ENCODE measurements at places on chromosomes 6 and 20.

GRCh38 chr20:39800548-39800947 lies 838.4 kb downstream of the DHX35 start:
- no peak for DNase-seq

DNA sequence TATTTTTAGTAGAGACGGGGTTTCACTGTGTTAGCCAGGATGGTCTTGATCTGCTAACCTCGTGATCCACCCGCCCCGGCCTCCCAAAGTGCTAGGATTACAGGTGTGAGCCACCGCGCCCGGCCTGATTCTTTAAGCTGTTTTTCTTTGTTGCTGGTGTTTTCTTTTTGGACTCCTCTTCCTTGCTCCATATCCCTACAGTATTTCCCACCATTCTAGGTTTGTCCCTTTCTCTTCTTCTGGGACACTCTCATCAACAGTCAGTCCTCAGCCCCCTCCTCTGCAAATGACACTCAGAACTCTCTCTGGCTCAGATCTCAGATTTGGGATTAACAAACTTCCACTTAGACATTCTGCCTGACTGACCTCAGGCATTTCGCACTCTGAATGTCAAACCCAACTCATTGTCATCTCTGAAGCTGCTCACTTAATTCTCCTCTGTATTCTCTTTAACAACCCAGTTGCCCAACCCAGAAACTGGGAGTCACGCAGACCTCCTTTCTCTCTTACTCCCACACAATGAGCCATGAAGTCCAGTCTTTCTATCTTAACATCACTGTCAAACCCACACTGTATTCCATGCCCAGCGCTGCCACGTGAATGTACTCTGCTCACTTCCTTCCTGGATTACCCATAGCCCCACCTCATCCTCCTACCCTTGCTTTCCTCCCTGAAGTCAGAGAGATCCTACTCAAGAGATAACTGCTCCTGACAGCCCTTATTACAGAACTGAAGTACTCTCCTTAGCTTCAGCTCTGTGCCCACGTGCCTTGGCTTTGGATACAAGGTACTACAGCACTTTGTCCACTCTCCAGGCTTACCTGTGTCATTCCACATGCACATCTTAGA lies 2.6 kb downstream of the MPIG6B start:
- no peak for DNase-seq

DNA sequence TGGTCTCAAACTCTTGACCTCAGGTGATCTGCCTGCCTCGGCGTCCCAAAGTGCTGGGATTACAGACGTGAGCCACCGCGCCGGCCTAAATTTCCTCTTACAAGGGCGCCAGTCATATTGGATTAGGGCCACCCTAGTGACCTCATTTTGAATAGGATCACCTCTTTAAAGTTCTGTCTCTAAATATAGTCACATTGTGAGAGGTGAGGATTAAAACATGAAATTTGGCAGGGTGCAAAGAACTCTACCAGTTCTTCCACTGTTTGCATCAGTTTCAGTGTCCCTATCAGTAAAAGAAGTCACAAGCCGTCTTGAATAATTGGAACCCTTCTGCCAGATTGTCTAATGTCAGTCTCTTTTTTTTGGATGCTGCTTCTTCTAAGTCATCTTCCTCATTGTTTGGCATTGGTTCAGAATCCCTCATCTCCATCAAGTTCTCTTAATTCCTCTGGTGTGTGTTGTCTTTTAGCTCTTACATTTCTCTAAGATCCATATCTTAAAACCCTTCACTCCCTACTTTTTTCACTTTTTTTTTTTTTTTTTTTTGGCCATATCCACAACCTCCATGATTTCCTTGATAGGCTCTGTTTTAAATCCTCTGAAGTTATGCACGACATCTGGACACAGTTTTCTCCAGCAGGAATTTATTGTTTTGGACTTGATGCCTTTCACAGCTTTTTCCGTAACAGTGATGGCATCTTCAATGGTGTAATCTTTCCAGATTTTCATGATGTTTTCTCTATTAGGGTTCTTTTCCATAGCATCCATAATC lies 56.8 kb downstream of the NCOA3 start:
- DNase-seq, result no peak

- no peak for DNase-seq
Observed at GRCh38 chr6:74404366-74404765, 708.4 kb downstream of the CD109 start.

GRCh38 chr6:148518511-148519156 lies 176.0 kb downstream of the SASH1 start:
- no peak for DNase-seq

GRCh38 chr20:47459344-47460073 lies 42.2 kb upstream of the NCOA3 start:
- DNase-seq, result no peak

GRCh38 chr6:16704401-16705045 lies 56.7 kb downstream of the ATXN1 start:
- no peak for DNase-seq

- no peak for DNase-seq
Observed at GRCh38 chr6:35544769-35545361, 32.2 kb upstream of the TULP1 start.

DNA sequence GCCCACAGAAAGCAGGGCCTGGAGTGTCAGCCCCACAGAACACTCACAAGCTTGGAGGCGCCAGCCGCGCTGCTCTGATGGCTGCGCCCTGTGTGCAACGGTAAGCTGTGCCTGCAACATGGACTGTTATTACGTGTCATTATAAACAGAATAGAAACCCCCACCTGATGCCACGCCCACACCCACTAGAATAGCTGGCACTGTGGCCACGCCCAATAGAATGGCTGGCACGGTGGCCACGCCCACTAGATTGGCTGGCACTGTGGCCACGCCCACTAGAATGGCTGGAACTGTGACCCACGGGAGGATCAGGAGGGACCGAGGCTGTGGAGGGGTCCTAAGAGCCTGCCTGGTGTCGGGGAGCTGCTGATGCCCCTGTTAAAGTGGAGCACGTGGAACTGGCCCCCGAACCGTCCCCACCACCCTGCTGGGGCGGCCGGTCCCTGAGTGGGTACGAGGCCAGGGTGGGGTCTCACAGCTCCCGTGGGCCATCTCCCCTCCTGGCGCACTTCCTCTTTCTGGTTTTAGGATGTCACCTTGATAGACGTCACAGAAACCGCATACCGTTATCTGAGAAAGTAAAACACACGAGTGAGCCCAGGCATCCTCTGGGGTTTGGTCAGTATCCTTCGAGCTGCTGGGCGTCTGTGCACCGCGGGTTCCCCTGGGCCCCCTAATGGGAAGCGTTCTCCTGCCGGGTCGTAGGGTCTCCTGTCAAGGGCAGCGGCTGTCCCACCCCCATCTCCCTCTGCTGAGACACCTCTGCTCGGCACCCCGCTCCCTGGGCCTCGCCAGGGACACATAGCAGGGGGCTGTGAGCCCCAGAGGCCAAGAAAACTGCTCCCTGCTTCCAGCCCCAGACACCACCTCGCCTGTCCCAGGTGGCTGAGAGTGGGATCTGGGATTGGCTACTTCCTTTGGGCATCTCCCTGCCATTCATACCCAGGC lies 25.4 kb downstream of the SLC17A9 start:
- DNase-seq, result peak; percentile 89

DNA sequence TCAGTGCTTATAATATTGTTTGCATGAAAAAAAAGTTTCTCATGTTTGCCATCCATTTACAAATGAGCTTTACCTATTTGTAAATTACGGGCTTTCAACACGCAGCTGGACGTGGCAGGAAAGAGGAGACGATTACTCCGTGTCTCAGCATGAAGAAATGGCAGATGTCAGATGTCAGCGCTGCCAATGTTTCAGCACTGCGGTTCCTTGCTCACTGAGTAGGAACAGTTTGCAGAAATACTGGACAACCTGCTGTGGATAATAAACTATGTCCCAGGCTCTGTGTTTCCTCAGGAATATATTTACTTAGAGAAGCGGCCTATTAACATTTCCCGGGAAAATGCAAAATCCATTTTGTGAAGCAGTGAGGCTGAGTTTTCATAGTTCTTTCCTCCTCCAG lies 22.7 kb downstream of the RAMACL start:
- DNase-seq, result no peak

GRCh38 chr20:15618912-15619311 lies 954.3 kb downstream of the KIF16B start:
- no peak for DNase-seq

GRCh38 chr20:57241363-57241991 lies 25.0 kb downstream of the BMP7 start:
- DNase-seq, result no peak

- DNase-seq, result no peak
Observed at GRCh38 chr6:143183666-143184065, 123.0 kb downstream of the AIG1 start.

- no peak for DNase-seq
Observed at GRCh38 chr6:50087231-50087954, 37.7 kb upstream of the DEFB112 start.

GRCh38 chr6:143476545-143476944 lies 25.9 kb downstream of the PEX3 start:
- DNase-seq, result no peak

DNA sequence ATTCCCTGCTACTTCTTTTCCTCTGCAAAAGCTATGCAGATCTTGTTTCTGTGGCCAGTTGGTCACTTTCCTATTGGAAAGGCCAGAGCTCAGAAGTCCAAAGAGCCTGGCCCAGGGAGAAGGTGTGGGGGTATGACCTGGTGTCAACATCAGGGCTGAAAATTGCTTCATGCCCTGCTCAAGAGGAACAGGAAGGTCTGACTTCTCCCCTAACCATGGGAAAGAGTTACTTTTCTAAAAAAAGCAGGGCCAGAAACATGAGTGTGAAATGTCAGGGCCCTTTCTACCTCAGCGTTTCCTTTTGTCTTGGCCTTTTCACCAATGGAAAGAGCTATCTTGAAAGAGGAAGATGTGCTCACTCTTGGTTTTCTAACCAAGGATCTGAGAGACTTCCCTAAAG lies 117.4 kb downstream of the MAFB start:
- DNase-seq, result no peak

DNA sequence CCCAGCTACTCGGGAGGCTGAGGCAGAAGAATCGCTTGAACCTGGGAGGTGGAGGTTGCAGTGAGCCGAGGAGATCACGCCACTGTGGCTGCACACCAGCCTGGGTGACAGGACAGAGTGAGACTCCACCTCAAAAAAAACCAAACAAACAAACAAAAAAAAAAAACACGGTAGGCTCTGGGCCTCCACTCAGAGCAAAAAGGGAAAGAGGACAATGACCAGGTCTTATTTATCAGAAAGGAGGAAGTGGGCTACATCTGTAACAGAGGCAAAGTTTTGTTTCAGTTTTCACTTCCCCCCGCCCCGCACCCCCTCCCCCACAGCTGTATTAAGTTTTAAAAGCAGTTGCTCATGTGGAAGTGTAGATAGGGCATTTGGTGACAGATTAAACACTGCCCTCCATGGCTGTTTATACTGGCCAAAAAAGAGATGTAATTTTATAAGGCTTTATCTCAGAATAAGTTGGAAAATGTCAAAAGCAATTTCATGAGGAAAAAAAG lies 114.6 kb downstream of the RCAN2 start:
- DNase-seq, result no peak

- DNase-seq, result no peak
Observed at GRCh38 chr6:41673704-41674000, 35.4 kb downstream of the MDFI start.
